ENCODE measurements at places on chromosomes 4 and X.

DNA sequence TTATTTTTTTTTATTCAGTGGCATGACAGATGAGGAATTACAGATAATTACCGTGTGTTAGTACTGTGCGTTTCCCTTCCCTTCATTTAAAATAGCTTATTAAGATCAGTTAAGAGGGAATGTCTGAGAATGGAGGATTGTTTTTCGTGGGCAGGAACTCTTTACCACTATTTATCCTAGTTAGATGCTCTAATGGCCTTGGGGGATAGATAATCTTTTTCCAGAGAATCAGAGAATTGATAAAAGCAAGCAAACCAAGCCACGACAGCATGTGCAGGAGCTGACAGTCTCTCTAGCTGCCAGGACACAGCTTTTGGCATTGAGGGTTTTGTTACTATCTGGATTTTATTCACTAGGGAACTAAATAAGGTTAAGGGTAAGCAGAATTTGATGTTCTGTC lies 128.7 kb downstream of the DCLK2 start:
- no peak for DNase-seq

DNA sequence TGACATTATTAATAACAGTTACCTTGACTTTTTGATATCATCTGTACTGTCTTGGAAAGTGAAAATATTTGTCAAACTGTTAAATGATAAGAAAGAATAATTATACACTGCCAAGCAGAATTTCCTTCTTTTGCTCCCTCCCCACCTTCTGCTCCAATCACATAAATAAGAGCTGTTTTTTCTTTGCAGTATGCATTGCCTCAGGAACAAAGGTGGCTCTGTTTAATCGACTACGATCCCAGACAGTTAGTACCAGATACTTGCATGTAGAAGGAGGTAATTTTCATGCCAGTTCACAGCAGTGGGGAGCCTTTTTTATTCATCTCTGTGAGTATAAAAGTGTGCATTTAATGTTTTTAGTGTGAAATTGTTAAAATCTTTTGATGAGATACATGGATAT lies 66.1 kb downstream of the CCKAR start:
- DNase-seq, result no peak

DNA sequence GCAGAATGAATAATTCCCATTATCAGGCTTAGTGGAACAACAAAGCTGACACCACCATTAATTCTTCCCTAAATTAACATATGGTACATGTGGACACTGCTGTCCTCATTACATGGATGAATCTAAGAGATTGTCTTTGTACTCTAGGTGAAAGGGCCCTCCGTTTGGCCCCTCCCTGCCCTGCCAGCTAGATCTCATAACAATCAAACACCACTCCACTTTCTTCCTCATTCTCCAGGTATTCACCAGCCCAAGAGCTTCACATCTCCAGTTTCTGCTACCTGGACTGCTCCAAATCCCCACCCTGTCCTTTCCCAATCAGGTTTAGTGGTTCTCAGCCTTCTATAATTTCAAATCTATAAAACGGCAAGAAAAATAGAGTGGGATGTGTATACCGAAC lies 3.8 kb downstream of the HSD17B11 start:
- DNase-seq, result no peak

DNA sequence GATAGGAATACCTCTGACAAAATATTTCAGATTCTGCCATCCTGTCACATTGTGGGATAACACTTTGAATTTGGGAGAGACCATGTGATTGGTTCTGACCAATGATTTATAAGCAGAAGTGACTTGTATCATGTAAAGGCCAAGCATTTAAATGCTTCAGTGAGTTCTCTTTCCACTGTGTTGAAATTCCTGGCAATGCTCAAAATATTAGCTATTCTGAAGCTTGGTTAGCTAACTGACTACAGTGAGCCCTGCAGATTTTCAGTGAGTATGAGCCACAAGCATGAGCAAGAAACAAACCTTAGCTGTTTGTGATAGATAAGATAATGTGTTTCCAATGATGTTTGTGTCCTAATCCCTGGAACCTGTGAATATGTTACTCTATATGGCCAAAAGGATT lies 562.8 kb upstream of the AADAT start:
- peak; percentile 32 for DNase-seq

- DNase-seq, result no peak
Observed at GRCh38 chrX:150348365-150348764, 14.8 kb upstream of the MAMLD1 start.

DNA sequence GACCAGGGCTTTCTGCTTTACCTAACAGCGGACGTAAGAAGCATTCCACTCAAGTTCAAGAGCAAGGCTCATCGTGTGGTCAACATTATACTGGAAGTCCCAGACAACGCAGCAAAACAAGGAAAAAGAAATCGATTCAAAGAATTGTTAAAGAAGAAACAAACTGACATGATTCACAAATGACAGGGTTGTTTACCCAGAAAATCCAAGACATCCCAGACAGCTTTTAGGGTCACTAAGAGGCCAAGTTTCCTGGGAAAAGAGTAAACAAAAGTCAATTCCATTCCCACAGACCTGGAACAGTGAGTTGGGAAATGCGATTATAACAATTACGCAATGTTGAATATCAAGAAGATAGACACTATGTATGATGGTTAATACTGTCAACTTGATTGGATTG lies 21.5 kb upstream of the HTRA3 start:
- DNase-seq, result peak; percentile 60

GRCh38 chrX:10120331-10120730 lies 36.4 kb upstream of the CLCN4 start:
- DNase-seq, result no peak

DNA sequence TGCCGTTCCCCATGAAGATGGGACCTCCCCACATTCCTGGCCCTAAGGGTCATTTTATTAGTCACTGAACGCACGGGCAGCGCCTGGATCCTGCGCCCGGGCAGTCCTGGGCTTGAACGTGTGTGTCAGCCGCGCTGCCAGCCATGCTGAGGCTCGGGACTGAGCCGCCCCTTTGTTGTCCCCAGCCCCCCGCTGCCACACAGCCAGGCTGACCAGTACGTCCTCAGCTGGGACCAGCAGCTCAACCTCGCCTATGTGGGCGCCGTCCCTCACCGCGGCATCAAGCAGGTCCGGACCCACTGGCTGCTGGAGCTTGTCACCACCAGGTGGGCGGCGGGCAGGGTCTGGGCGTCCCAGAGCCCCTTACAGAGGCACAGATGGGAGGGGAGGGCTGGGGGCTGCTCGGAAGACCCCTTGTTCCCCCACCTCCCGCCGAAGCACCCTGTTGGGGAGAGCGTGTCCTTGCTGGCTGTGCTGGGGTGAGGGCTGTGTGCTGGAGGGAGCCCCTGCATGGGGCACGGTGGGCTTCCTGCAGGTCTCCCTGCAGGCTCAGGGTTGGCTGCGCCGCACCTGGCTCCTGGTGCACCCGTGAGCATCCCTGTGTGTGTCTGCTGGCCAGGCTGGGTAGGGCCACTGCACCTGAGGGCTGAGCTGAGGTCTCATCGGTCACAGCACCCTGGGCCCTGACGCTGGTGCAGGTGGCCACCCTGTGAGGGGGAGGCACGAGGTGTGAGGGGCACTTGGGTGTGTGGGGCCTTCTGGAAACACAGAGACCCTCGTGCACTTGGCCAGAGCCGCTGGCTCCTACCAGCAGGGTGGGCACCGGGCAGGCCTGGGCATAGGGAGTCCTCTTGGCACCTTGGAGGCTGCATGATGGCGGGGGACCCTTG lies 1.0 kb downstream of the IDUA start:
- DNase-seq, result peak; percentile 43

DNA sequence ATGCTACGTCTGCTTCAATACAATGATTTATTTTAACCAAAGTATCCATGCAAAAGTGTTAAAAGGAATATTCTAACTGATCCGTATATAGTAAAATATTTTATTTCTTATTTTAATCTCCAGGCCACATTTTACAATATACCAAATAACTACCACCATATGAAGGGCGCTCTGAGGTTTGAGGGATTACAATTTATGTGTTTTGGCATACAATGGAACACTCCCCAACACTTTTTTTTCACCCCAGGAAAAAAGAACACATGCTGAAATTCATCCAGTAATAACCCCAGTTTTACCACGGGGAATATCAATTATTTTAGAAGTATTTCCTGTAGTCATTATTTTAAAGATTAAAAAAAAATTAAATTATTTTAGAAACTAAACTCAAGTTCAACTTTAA lies 65.4 kb downstream of the APBB2 start:
- DNase-seq, result no peak

GRCh38 chrX:130594453-130594916 lies 192.7 kb downstream of the RBMX2 start:
- no peak for DNase-seq

- no peak for DNase-seq
Observed at GRCh38 chr4:149889991-149890390, 74.3 kb upstream of the IQCM start.

- no peak for DNase-seq
Observed at GRCh38 chr4:1170976-1171310, 1.4 kb downstream of the SPON2 start.

DNA sequence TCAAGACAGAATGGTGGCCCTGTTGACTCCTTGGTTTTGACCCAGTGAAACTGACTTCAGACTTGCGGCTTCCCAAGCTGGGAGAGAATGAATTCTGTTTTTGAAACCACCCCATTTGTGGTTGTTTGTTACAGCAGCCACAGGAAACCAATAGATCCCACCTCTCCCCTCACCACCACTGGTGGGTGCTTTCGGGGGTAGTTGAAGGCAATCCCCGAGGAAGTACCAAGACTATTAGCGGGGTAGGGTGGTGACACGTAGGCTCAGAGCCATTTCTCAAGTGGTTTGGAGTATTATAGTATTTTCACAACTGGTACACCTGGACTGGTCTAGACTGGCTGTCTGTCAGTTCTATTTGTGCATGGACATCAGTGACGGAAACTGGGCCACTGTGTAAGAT lies 189.1 kb upstream of the RBPJ start:
- no peak for DNase-seq

Data from iris pigment epithelial cell (primary cell).